Activated naive CD4-positive, alpha-beta T cell treated with anti-CD3 and anti-CD28 coated beads, Interleukin-2, amount 50 U/mL, for 16 hours (primary cell): ENCODE measurements at places on chromosomes 12 and 14.
A peak's percentile ranks its signal among the peaks of the same experiment; 100 is the strongest.

DNA sequence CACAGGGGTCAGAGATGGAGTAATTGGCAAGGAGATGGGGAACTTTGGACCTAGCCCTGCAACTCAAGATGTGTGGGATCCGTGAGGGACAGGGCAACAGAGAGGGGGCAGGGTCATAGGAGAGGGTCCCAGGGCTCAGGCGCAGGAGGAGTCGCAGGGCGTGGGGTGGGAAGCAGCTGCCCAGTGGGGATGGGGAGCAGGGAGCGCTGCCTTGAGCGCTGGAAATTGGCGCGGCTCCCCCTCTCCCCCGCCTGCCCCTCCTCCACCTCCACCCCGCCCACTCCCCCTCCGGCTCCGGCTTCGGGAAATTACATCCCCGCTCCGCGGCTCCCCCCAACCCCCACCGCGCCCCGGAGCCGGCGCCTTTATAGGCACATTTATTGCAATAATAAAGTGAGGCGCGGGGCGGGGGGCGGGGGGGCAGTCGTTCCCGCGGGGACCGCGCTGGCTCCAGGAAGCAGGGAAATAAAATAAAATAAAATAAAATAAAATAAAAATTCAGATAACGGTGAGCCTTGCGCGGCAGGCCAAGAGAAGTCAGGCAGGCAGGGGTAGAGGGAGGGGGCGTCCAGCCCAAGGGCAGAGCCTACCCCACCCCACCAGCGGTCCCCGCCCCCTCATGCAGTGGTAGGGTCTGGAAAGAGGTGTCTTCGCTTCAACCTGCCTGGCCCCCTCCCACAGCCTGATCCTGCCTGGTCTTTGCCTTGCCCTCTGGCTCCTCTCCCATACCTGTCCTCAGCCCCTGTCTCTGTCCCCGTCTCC, 3.6 kb downstream of the NXPH4 start:
- no peak for DNase-seq

DNA sequence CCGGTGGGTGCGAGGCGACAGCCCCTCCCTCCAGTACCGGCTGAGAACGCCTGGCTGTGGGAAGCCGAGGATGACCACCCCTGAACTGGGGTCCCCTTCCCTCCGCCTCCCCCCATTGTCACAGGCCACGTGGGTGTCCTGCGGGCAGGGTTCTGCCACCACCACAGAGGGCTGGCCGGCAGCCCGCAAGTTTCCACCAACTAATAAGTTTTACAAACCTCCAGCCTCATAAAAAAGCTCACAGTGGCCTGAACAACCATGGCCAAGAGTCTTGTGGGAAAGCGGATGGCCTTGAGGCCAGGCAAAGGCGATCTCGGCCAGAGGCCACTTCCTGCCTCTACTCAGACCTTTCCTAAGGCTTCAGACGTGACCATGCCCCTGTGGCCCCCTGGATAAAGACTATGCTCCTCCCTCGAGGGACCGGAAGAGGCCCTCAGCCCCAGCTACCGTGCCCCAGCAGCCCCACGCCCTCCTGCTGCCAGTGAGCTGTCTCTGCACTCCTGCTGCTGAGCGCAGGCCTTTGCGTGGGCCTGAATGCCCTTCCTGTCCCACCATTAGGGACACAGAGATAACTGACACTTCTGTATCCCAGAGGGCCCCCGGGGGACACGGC, 46.1 kb upstream of the DLK1 start:
- DNase-seq, result no peak

- DNase-seq, result no peak
Measured at GRCh38 chr12:58425481-58426392, 484.4 kb downstream of the ATP23 start.

- no peak for DNase-seq
Measured at GRCh38 chr14:102015045-102015685, 50.8 kb downstream of the DYNC1H1 start.

- peak; percentile 51 for DNase-seq
Measured at GRCh38 chr12:55935738-55936151, 4.8 kb downstream of the DGKA start.

- DNase-seq, result no peak
Measured at GRCh38 chr14:54829486-54830224, 73.0 kb downstream of the GCH1 start.

- DNase-seq, result no peak
Measured at GRCh38 chr12:93612776-93613175, 40.3 kb downstream of the SOCS2 start.

DNA sequence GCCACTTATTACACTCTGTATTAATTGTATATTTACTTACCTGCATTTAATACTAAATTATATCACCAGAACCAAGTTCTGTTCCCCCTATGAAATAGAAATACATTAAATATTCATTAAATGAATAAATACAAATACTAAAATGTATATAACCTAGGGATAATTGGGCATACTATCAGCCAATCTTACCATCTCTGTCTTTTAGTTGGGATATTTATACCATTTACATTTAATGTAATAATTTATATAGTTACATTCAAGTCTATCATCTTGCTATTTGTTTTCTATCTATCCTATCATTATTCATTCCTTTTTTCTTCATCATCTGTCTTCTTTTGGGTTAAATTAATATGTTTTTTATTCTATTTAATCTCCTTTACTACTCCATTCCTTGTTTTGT, 4.1 kb upstream of the ADAMTS20 start:
- DNase-seq, result no peak
